ENCODE measurements at places on chromosomes 5 and 9.

GRCh38 chr9:109418827-109419226, 79.3 kb downstream of the PTPN3 start:
- no peak for DNase-seq

GRCh38 chr5:35237580-35238376, 7.5 kb upstream of the PRLR start:
- no peak for DNase-seq

DNA sequence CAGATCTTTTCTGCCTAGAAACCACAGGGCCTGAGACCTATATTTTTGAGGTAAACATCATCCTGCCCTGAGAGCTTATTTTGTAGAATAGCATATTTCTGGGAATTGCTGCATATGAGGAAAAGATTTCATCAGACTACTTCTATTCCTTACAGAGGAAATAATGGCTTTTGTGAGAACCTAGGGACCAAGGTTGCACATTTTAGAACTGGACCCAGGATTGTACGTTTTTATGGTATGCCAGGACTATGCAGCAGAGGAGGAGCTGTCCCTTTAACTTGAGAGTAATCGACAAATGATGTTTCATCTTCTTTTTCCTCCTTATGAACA, 2.2 kb upstream of the ALDH1A1 start:
- DNase-seq: no peak

DNA sequence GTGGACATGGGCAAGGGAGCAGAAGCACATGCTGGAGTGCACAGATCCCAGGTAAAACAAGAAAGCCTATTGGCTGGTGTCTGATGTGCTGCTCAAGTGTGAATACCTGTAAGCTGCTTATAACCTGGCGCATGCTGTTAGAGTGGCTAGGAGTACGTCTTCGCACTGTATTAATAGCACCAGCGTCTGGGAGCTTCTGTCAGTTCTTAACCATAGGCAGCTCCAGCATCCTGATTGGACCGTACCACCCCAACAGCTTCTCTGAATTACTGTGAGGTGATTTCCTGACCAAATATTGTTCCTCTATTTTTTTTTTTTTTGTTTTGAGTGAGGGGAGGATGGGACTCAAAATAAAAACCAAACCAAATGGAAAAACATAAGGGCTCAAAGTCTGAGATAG, 987.6 kb downstream of the PTPRD start:
- DNase-seq: no peak

- no peak for DNase-seq
Measured at GRCh38 chr5:121325930-121326329, 525.8 kb upstream of the FTMT start.

DNA sequence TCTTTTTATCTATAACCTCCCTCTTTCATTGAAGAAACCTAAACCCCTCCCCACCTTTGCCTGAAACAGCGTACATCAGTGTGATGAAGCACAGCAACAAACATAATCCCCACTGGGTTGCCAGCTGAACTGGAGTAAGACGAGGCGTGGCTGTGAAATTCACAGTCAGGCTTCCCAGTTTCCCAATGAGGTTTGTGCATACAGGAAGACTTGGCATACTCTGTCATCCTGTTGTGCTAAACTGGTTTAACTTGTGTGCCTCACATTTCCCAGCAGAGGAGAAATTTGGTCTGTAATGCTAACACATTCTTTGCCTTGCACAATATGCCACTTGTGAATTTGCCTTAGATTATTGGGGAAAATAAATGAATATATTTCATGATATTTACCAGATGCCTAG, 121.5 kb downstream of the SV2C start:
- DNase-seq: no peak

- DNase-seq: no peak
Measured at GRCh38 chr5:16312785-16313184, 133.2 kb upstream of the MARCHF11 start.

DNA sequence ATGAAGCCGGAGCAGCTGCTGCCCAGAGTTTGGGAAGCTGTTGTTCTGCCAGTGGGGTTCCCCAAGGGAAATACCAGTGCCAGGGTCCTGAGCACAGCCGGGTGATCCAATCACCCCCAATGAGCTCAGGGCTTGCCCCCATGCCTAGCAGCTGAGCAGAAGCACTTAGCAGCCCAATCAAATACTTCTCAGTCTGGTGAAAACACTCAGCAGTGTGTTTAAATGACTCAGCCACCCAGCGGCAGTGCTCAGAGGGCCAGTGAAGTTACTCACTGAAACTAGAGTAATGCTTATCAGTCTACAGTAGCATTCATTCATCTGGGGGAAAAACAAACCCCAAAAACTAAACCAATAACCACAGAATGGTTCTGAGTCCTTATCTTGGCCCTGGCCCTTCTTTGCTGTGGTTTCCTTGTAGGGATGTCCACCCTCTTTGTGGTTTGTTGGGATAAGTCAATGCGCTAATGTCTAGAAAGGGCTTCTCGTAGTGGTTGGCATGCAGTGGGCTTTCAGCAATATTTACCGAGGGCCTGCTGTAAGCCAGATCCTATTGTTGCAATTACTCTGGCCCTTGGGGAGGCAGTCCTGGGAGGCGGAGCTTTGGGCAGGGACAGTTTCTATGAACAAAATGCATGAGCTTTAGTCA, 43.1 kb downstream of the LHX2 start:
- DNase-seq: no peak

- no peak for DNase-seq
Measured at GRCh38 chr5:82349652-82350051, 71.5 kb upstream of the RPS23 start.

- DNase-seq: no peak
Measured at GRCh38 chr5:95838001-95838520, 15.5 kb upstream of the GLRX start.

DNA sequence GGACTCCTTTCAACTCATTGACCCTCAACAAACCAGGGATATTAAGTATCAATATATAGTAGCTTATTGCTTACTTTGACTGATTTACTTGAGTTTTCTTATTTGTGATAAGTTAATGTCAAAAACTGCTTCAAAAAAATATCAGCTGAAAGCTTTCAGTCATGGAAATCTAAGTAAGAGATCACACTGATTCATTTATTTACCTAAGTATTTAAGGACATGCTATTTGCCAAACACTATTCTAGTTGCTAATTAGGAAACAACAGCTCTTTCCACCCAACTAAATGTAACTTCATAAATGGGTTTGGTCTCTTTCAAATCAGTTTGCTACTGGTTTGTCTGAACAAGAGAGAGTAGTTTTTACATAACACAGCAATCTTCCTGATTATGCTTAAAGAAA, 48.2 kb downstream of the CHD1 start:
- DNase-seq: no peak

GRCh38 chr9:91784673-91785446, 165.2 kb downstream of the ROR2 start:
- no peak for DNase-seq

GRCh38 chr5:3481175-3481574, 114.5 kb upstream of the IRX1 start:
- DNase-seq: no peak

DNA sequence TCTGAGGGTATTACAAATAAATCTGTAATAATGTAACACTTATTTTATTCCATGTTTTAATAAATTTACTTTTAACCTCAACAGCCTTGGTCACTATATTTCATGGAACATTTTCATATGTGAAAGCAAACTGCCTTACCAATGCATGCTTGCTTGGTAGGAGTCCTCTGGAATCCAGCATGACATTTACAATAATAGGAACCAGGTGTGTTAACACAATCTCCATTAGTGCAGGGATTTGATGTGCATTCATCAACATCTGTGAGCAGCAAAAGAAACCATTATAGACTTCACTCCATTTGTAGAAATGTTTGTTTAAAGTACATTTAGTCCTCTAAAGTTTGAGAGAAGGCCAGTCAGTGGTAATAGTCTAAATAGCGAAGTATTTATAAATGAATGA, 159.4 kb downstream of the FBN2 start:
- no peak for DNase-seq

- no peak for DNase-seq
Measured at GRCh38 chr9:98992885-98993569, 49.3 kb downstream of the COL15A1 start.

DNA sequence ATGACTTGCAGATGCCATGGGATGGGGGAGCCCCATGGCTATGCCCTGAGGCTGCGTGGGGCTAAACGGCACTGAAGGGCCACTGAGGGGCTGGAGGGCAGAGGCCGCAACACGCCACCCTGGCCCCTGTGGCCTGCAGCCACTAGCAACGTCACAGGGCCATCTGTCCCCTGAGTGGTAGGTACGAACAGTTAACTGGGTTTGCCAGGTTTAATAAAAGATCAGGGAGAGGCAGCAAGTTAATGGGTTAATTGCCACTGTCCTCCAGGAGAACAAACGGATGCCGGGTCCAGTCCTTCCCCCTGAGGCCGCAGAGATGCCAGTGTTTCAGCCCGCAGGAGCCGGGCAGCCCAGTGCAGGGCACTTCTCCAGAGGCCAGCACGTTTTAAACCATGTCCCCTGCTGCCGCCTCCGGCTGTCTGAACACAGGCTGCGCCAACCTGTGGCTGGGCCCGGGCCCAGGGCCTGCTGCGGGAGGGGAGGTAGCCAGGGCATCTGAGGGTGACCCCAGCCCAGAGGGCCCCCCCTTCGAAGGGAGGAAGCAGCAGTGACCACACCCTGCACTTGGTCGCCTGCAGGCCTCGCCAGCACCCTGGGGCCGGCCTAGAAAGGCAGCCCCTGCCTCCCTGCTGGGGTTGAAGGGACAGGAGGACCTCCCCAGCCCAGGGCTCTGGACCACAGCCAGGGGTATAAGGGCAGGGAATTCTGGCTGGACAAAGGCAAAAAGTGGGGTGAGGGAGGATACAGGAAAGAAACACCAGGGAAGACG, 227.3 kb downstream of the FANCC start:
- DNase-seq: no peak

GRCh38 chr9:95107976-95108375, 209.5 kb downstream of the FANCC start:
- no peak for DNase-seq

DNA sequence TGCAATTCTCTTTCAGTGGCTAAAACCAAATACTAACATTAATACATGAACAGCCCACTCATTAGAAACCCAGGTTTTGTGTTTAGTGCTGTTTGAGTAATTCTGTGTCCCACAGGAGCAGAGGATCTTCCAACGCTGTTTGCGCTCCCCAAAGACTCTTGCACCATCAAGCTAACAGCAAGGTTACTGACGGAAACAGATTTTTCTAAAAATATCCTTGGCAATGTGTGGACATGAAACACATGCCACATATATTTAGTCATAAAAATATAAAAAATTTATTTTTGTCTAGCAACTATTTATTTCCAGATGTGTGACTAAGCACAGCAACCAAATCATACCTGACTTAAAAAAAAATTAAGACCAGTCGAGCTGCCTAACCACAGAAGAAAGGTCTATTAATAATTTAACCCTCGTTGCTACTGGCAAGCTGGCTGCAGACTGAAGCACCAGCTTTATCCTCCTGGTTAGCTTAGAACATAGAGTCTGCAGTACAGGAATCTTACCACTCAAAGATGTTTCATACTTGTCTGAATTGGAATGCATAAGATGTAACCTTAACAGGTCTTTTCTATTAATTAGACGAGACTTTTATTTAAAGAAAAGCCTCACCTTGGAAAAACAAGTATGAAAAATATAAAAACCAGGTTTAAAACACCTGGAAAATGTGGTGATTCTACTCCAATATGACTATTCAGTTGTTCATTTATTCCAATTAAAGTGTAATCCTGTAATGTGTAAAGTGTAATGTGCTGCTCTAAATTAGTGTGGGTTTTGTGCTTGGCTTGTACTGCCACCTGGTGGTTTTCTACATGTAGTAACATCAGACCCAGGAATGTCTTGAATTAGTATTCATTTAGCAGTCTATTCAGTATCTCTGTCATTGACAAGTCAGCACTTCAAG, 272.5 kb downstream of the EPB41L4A start:
- DNase-seq: no peak

DNA sequence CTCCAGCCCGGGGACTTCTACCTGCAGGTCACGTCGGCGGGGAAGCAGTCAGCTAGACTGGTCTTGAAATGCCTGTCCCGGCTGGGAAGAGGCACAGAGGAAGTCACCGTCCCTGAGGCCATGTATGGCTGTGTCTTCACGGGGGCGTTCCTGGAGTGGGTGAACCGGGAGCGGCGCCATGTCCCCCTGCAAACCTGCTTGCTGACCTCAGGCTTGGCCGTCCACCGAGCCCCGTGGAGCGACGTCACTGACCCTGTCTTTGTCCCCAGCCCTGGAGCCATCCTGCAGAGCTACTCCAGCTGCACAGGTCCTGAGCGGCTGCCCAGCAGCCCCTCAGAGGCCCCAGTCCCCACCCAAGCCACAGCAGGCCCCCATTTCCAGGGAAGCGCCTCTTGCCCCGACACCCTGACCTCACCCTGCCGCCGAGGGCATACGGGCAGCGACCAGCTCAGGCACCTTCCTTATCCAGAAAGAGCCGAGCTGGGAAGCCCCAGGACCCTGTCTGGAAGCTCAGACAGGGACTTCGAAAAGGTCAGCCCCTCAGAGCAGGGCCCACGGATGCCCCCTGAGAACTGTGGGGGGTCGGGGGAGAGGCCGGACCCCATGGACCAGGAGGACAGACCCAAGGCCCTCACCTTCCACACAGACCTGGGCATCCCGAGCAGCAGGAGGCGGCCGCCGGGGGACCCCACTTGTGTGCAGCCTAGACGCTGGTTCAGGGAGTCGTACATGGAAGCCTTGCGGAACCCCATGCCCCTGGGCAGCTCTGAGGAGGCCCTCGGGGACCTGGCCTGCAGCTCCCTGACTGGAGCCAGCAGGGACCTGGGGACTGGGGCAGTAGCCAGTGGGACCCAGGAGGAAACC, 47.8 kb downstream of the PLEKHG4B start:
- no peak for DNase-seq
